Upper lobe of left lung (tissue), 6 donors: ENCODE measurements at places on chromosomes 7 and 10. TPM values are rescaled to one million over a fixed set of nuclear protein-coding genes. Genes with fewer than 3 reads are reported as not detected.

The FOXI2 gene
- not detected for total RNA-seq

DNA sequence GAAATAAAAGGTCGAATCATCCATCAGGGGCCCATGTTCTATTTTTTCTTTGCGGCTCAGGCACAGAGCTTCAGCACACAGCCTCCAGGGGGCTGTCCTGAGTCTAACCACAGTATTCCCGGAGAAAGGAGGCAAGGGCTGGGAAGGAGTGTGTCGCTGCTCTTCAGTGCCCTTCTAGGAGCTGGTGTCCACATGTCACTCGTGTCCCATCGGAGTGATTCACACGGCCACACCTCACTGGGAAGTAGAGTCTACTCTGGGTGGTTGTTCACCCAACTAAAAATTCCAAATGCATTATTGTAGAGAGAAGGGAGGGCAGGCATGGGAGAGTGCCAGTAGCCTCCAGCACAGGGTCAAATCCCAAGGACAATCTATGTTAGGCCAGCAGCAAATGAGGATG, 114.8 kb upstream of the LANCL2 start:
- no peak for DNase-seq

The CPA2 gene
- not detected for total RNA-seq

DNA sequence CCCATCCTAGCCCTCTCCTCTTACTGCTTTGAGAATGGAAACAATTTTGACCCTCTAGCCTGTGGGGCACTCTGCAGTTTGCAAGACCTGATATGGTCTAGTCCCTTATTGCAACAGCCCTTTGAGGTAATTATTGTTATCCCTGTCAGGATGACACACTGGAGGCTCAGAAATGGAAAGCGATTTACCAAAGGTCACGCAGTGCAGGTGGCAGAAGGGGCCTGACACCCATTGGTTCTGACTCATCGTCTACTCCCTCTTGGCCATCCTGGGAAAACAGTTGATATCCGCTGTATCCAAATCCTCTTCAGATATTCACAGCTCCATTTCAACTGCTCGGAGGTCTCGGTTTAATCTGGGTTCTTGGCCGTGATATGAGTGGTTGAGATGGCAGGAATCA, 44.7 kb upstream of the AQP1 start:
- no peak for DNase-seq

- DNase-seq, result peak; percentile 60
Measured at GRCh38 chr10:113273181-113274163, 279.4 kb upstream of the HABP2 start.

DNA sequence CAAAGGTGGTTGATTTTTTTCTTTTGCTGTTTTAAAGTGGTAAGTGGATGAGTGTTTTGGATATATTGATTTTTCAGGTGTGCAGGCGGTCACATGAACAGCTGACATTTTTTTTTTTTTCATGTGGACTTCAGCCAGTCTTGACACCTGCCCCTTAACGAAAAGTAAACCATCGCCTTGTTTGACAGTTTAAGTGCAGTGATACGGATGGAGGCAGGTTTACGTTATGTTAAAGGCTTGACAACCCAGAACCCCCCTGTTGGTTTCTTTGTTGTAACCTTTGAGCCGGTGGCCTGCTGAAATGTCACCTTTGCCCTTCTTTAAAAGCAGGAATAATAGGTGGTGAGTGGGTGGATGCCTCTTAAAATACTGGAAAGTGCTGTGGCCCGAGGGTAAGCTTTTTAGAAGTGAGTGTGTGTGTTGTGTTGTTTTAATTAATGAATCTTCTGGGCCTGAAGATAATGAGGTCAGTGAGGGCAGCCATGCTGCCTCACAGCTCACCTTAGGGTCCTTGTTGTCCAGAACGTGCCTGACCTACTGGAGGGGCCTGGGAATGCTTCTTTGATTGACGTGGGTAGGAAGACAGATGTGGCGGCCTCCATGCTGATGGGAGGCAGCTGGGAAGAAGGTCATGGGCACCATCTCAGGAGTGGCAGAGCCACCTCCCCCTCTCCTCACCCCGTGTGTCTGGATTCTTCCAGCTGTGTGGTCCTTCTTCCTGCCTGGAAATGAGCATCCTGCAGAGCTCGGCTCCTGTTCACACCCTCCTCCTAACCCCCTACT, 69.8 kb downstream of the TCF7L2 start:
- DNase-seq, result no peak

DNA sequence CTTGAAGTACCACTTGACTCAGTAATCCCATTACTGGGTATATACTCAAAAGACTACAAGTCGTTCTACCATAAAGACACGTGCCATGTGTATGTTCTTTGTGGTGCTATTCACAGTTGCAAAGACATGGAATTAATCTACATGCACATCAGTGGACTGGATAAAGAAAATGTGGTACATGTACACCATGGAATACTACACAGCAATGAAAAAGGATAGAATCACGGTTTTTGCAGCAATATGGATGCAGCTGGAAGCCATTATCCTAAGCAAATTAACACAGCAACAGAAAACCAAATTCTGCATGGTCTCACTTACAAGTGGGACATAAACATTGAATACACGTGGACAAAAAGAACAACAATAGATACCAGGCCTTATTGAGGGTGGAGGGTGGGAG, 583.4 kb upstream of the CELF2 start:
- no peak for DNase-seq

DNA sequence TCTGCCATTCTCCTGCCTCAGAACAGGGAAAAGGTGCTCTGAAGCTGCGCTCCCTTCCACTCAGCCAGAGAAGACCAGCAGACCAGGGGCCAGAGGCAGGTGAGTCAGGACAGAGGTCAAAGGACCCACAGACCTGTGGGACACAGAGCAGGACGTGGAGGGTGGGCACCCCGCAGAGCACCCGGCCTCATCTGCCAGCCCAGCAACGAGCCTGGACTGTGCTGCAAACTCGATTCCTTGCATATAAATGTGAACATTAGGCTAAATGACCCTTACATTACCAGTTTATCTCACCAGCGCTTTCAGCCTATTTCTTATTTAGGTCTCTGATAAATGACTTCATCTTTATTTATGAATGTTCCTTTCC, 50.1 kb downstream of the PTPRN2 start:
- no peak for DNase-seq

- DNase-seq, result no peak
Measured at GRCh38 chr10:77532068-77532467, 105.5 kb downstream of the KCNMA1 start.

The EEF1AKMT2 gene
- total RNA-seq, result 12.2 TPM

DNA sequence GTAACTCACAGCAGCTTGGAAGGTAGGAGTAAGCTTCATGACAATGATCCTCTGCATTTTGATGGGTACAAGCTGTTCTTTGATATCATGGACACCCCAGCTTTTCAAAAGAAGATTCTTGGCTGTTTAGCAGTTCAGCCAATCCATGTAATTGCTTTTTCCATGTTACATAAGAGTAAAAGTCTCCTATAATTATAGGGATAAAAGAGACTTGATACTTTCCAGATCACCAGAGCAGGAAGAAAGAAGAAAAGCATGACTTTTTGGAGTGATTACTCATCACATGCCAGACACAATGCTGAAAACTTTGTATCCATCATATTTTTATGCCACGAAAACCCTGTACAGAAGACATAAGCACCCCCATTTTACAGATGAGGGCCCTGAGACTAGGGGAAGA, 1049.7 kb downstream of the NRG3 start:
- no peak for DNase-seq
